Left lung (tissue), 14 donors: ENCODE measurements at places on chromosomes 16 and 17. TPM values are rescaled to one million over a fixed set of nuclear protein-coding genes. Genes with fewer than 3 reads are reported as not detected.

- DNase-seq, result no peak
Measured at GRCh38 chr17:32863559-32863958, 13.4 kb downstream of the MYO1D start.

DNA sequence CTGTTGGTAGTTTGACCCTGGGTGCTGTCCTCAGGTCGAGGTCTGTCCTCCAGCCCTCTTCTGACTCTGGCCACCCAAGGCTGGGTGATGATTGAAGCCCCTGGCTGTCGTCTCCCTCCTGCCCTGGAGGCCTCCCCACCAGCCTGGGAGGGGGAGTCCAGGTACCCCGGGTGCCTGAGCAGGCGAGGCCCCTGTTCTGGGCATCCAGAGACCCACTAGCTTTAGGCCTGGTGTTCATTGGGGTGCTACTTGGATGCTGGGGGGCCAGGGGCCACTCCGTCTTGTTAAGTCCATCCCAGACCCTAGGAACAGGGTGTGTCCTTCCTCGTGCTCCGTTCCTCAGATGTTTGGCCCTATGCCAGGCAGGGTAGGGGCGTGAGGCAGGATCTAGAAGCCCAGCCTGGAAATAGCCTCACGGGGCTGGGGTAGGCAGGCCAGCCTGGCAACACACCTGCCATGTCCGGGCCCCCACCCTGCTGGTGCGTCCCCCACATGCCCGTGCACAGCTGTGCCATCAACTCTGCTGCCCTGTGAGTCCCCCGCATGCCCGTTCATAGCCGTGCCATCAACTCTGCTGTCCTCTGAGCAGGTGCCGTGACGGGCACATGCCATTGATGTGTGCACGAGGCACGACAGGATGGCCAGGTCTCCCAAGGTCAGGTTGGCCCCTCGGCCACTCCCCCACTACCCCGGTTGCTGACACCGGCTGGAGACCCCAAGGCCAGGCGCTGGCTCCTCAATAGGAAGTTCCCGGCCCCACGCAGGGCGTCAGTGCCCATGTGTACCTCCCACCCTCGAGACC is 36.9 kb downstream of the GINS2 start:
- DNase-seq, result peak; percentile 67

DNA sequence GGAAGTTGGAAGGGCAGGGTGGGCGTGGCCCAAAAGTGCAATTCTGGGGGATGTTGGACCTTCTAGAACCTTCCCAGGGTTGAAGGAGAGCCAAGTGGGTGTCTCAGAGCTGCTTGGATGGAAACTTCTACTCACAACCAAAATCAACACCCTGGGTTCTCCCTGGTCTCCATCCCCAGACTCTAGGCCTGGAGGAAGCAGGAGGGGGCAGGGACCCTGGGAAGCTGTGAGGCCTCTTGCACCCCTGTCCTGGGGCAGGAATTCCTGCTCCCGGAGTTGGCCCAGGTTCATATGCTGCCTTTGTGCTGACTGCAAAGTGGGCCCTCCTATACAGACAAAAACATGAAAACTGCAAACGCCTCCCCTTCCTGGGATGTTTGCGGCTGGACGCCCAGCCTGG is 25.1 kb downstream of the TRARG1 start:
- DNase-seq, result no peak

DNA sequence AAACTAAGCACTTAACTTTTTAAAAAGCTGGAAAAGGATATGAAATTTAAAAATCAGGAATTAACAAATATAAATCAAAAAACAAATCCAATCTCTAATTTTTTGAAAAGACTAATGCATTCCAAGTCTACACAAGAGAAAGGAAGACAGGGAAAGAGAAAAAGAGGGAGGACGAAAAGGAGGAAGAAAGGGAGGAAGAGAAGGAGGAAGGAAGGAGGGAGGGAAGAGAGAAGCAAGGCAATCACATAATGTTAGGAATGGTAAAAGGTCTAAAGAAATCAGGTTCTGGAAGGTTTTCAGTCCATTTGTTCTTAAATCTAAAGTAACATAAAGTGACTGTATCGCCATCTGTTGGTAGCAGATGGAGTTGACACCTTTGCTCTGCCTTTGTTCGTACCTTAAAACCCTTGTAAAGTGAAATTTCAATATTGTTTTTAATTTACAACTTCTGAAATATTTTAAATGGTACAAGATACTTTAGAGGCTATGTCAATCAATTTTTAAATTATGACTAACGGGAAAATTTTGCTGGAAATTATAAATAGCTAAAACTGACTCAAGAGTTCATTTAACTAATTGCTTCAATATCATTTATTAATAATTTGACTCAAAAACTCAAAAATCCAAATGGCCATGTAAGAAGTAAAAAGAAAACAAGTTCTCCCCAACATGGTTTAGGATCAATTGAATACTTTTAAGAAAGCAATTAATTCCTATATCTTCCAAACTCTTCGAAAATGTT is 20.4 kb upstream of the CDYL2 start:
- peak; percentile 53 for DNase-seq

GRCh38 chr16:89964201-89964600 is 15.6 kb downstream of the DEF8 start:
- no peak for DNase-seq

DNA sequence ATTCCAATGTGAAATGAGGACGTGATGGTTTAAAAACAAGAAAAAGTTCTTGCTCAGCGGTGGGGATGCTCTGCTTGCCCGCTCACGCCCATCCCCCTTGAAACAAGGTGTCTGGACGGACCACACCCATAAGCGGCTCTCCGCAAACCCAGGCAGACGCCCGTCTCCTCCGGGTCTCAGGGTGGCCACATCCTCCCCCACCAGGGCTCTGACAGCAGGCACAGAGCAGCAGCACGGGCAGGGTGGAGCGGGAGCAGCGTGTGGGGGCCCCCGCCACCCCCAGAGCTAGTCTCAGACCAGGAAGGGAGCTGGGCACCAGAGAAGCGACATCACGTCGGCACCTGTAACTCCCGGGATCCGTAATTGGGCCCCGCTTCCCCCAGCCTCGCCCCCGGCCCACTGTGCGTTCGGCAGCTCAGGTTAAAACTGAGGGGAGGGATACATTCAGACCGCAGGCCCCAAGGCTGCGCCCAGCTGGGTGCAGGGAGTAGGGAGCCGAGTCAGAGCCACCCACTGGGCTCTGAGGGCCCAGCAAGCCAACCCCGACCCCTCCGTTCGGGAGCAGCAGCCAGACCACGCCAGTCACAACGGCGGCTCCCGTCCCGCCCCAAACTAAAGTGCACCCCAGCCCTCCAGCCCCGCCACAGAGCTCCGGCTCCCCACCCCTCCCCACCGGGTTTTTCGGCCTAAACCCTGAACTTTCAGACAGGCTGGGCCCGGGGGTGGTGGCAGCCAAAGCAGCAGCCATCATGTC is 22.0 kb downstream of the CLUH start:
- DNase-seq, result peak; percentile 31

DNA sequence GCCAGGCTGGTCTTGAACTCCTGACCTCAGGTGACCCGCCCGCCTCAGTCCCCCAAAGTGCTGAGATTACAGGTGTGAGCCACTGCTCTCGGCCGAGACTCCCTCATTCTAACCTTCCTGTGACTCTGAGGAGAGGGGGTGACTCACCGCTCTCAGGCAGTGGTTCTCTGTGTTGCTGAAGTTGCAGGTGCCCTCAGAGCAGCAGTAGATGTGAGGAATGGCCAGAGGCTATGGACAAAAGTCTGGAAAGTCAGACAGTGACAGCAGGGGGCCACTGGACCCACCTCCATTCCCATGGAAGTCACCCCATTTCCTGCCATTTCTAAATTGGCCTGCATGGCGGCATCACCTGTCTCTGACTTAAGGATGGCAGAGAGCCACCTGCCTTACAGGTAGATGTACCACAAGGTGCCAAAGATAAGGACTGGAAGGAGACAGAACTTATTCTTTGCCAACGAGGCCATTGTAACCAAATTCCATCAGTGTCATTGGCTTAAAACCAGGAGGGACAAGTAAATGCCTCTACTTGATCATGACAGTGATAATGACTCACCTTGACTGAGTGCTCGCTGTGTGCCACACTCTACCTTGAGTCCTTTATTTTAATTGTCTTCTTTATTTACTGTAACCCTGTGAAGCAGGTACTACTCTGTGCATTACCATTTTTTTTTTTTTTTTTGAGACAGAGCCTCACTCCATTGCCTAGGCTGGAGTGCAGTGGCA is 15.3 kb upstream of the CNOT1 start:
- no peak for DNase-seq

DNA sequence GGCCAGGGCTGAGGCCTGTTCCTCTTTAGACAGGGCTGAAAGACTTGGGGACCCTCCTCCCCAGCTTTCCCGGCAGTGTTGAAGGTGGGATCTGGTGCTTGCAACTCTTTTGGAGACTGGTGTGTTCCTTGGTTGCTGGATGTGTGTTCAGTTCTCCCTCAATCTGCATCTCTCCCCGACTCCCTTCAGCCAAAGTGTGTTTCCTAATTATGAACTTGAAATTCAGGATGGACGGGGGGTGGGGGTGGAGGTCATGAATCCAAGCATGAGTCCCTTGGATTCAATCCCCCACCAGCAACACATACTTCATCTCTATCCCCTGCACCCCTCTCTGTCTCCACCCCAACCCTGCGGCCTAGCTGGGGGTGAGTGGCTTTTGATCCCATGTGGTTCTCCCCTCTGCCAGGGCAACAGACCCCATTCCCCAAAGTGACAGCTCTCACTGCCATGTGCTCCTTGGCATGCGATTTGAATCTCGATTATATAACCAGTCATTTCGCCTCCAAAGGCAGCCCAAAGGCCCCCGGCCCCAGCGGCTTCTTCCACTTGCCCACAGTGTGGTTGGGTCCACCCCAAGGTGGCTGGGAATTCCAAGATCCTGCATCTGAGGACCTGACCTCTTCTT is 1.3 kb downstream of the ARHGAP23 start:
- DNase-seq, result no peak

DNA sequence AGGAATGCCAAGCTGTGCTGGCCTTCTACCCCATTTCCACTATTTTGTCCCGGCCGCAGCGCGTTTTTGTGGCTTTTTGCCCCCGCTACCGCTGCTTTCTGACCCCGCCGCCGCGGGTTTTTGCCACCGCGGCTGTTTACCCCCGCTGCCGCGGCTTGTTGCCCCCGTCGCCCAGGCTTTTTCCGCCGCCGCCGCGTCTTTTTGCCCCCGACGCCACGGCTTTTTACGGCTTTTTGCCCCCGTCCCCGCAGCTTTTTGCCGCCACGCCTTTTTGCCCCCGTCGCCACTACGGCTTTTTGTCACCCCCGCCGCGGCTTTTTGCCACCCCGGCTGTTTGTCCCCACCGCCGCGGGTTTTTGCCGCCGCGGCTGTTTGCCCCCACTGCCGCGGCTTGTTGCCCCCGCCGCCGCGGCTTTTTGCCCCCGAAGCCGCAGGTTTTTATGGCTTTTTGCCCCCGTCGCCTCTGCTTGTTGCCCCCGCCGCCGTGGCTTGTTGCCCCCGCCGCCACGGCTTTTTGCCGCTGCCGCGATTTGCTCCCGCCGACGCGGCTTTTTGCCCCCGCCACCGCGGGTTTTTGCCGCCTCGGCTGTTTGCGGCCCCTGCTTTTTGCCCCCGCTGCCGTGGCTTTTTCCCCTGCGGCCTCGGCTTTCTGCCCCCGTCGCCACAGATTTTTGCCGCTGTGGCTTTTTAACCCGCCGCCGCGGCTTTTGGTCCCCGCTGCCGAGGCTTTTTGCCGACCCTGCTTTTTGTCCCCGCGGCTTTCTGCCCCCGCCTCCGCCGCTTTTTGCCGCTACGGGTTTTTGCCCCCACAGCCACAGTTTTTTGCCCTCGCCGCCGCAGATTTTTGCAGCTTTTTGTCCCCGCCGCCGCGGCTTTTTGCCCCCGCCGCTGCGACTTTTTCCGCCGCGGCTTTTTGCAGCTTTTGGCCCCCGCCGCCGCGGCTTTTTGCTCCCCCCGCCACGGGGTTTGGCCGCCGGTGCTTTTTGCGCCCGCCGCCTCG is 520.4 kb upstream of the WSB1 start:
- DNase-seq, result peak; percentile 70

GRCh38 chr16:64864232-64864809 is 257.5 kb downstream of the CDH11 start:
- no peak for DNase-seq

- no peak for DNase-seq
Measured at GRCh38 chr16:69078073-69078472, 27.4 kb upstream of the HAS3 start.

DNA sequence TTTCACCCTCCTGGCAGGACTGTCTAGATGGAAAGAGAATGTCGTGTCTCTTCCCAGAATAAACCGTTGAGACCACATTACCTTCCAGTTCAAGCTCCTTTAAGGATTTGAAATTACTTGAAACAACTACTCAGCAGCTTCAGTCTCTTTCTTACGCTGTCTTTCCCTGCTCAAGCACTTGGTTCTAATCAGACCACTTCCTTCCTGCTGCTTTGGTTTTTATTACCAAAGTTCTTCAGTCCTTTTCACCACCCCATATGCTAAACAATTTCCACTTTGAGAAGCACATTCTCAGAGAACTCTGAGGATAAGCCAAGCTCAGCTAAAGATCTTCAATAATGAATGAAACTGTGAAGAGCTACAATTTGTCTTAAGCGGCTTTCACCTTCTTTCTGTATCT is 105.4 kb downstream of the STX8 start:
- no peak for DNase-seq

The SDR42E2 gene
- polyA plus RNA-seq, result 0.22 TPM

The ADGRG3 gene
- polyA plus RNA-seq, result 0.70 TPM

The HBA2 gene
- 1,777 TPM for polyA plus RNA-seq

The DYNLRB2 gene
- 7.4 TPM for polyA plus RNA-seq

The TBX21 gene
- 0.25 TPM for polyA plus RNA-seq

The CFAP52 gene
- 5.3 TPM for polyA plus RNA-seq

The TBC1D16 gene
- 28.4 TPM for polyA plus RNA-seq

The CACNB1 gene
- 9.6 TPM for polyA plus RNA-seq

The ALDH3A1 gene
- polyA plus RNA-seq, result 0.41 TPM

The KRT39 gene
- polyA plus RNA-seq, result not detected

The BLMH gene
- polyA plus RNA-seq, result 69.1 TPM
